T-helper 9 cell (primary cell): ENCODE measurements at places on chromosomes 1 and 21.
A peak's percentile ranks its signal among the peaks of the same experiment; 100 is the strongest.

DNA sequence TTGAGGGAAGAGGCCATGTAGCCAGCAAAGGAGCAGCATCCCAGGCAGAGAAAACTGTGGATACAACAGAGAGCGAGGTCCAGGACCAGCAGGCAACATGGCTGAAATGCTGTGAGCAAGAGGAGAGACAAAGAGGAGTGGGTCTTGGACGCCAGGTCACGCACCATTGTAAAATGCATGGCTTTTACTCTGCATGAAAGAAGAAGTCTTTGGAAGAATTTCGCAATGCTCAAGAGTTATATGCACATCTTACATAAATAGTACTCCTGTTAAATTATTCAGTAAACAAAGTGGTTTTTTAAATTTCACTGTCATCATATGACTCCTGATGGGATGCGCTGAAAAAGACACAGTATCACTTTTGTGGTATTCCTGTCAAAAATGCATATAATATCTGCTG lies 3.5 kb downstream of the CD244 start:
- DNase-seq = no peak

- DNase-seq = no peak
These were observed 51.3 kb upstream of the COL6A1 start for GRCh38 chr21:45930231-45930760.

DNA sequence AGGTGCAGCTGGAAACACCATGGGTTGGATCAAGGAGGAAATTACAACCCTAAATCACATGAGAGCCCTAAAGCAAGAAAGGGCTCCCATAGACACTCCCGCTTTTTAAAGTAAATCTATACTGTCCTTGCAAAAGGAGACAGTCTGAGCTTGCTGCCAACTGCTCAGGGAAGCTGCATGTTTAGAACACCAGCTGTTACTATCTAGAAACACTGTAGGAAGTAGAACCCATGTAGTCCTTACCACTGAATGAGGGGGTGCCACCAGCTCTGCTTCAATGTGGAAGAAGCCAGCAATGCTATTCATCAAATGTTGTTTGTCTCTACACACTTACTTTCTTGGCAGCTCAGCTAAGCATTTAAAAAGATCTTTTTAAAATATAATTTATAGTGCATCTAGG lies 79.8 kb downstream of the PIGK start:
- DNase-seq = no peak

DNA sequence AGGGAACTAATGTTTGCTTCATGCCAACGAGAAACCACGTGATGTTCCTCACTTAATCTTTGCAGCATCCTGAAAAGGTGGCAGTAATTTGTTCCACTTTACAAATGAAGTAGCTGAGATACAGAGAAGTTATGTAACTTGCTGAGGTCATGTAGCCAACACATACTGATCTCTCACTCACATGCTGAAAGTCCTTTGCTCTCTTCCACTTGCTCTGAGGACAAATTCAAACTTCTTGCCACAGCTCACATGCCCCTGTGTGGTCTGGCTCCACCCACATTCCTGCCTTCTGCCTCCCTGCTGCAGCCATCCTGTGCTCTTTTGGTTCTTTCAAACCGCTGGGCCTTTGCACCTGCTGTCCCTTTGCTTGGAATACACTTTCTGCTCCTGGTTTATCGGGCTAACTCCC lies 55.4 kb downstream of the TMCO4 start:
- no peak for DNase-seq

- DNase-seq = peak; percentile 29
These were observed 10.7 kb upstream of the RGS16 start for GRCh38 chr1:182614796-182615454.

DNA sequence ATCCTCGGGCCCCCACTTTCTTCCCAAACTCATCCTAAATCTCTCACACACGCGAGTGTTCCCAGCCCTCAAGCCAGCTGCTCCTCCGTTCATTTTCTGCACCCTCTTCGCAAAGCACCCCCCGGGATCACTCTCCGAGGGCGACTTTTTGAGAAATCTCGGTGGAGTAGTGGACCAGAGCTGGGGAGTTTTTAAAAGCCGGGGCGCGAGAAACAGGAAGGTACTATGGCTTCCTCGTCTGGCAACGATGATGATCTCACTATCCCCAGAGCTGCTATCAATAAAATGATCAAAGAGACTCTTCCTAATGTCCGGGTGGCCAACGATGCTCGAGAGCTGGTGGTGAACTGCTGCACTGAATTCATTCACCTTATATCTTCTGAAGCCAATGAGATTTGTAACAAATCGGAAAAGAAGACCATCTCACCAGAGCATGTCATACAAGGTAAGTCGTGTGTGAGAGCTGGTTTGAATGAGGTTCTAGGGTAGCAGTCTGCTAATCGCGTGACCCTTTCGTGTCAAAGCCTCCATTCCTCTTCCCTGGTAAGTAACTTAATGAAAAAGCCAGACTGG lies 800 bp downstream of the DR1 start:
- DNase-seq = peak; percentile 26

GRCh38 chr1:89369331-89369730 lies 5.5 kb downstream of the GBP6 start:
- no peak for DNase-seq

- no peak for DNase-seq
These were observed 9.2 kb downstream of the TTF2 start for GRCh38 chr1:117069220-117069844.

DNA sequence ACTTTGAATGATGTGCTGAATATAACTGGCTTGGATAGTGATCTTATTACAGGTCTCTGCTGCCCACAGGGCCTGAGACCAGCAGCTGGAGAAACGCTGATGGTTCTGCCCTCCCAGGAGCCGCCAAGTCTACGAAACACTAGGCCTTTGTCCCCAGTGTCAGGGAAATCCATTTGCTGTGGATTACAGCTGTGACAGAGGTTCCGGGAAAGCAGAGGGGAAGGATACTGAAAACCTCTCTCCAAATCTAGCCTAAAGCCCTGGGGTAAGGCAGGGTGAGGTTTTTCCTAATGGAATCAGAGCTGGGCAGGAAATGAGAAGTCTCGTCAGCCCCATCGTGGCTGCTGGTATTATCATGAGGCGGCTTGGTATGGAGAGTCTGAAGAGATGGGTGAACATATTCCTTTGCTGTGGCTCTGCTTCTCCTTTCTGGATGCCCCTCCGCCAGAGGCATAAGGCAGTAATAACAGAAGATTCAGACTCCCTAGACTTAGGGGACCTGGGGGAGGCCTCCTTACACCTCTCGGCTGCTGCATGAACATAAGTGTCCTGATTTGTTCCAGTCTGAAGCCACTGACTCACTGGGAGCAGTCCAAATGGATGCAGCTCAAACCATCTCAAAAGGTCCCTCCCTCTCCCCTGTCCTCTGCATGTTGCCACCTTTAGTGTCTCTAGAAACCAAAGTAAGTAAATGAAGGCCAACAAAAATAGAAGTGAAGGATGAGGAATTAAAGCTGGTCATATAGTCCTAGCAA lies 48.1 kb downstream of the PHC2 start:
- no peak for DNase-seq
